Activated T-helper 17 cell treated with anti-CD3 and anti-CD28 coated beads, Interleukin-2, amount 50 U/mL, for 72 hours (primary cell): ENCODE measurements at places on chromosomes 16 and 17.

- peak; percentile 99 for ATAC-seq
- H3K4me3 ChIP-seq: no peak overlapping the region
- H3K27ac ChIP-seq: peak overlapping the region; percentile 53
- H3K36me3 ChIP-seq: no peaks in the 10 kb centered on the region
- no peaks in the 10 kb centered on the region for H3K27me3 ChIP-seq
Observed at GRCh38 chr16:3971261-3971660, 90.7 kb upstream of the CREBBP start.

GRCh38 chr16:49498264-49498663 lies 124.7 kb downstream of the C16orf78 start:
- H3K27ac ChIP-seq: no peak overlapping the region
- peaks cover 4% of the 10 kb centered on the region for H3K4me1 ChIP-seq
- no peaks in the 10 kb centered on the region for H3K36me3 ChIP-seq
- peaks cover 8% of the 10 kb centered on the region for H3K27me3 ChIP-seq

GRCh38 chr17:75263055-75263454 lies 1.4 kb downstream of the MRPS7 start:
- H3K4me1 ChIP-seq: peaks cover 6% of the 10 kb centered on the region
- peak overlapping the region; percentile 100 for H3K27ac ChIP-seq
- peak overlapping the region; percentile 98 for H3K4me3 ChIP-seq
- no peaks in the 10 kb centered on the region for H3K27me3 ChIP-seq

GRCh38 chr16:75043175-75043895 lies 44.5 kb downstream of the ZNRF1 start:
- peaks cover 23% of the 10 kb centered on the region for H3K36me3 ChIP-seq
- H3K4me1 ChIP-seq: peaks cover 17% of the 10 kb centered on the region
- no peaks in the 10 kb centered on the region for H3K27me3 ChIP-seq
- H3K4me3 ChIP-seq: no peak overlapping the region
- no peak for ATAC-seq

DNA sequence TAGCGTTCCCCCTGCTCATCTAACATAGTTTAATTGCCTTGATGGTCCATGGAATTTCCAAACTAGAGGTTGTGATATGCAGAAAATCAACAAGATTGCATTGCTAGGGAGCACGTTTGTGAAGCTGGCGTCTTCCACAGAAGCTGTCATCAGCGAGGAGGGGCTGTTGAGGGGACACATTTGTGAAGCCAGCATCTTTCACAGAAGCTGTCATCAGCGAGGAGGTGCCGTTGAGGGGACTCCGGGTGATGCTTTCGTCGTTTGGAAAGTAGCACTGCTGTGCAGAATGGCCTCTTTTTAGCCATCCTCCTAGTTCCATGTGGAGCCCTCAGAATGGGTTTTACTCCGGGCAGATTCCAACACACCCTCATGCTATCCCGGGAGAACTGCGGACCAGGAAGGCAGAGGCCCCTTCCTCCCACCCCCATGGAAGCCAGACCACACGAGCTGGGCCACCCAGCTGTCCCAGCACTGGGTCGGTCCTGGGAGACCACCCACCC lies 119.6 kb upstream of the CHMP6 start:
- H3K4me1 ChIP-seq: peaks cover 48% of the 10 kb centered on the region
- ATAC-seq: no peak
- no peaks in the 10 kb centered on the region for H3K27me3 ChIP-seq
- peak overlapping the region; percentile 80 for H3K4me3 ChIP-seq

DNA sequence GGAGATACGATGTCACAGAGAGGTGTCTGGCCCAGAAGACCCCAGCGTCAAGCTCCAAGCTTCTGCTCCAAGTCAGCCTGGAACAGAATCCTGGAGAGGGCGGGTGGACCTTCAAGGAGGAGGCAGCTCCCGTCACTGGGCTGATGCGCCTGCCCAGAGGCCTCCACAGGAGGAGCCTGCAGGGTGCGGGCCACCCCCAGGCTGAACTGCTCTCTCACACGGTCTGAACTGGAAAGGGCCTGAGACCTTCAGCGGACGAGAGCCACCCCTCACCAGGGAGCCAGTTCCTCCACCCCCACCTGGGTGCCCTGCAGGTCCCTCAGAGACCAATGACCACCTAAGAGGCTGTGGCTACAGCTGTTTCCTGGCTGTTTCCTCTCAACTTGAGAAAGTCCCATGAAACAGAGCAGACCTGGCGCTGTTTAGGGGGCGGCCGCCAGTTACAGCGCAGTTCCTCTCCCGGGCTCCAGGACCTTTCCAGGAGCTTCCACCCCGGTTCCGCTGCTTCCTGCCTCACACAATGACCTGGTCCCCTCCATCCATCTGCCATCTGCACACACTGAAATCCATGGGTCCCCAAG lies 36.0 kb upstream of the KLHDC4 start:
- H3K27me3 ChIP-seq: peaks cover 2% of the 10 kb centered on the region
- H3K36me3 ChIP-seq: no peaks in the 10 kb centered on the region
- peaks cover 4% of the 10 kb centered on the region for H3K4me1 ChIP-seq
- ATAC-seq: no peak
- no peak overlapping the region for H3K4me3 ChIP-seq
- no peak overlapping the region for H3K27ac ChIP-seq

DNA sequence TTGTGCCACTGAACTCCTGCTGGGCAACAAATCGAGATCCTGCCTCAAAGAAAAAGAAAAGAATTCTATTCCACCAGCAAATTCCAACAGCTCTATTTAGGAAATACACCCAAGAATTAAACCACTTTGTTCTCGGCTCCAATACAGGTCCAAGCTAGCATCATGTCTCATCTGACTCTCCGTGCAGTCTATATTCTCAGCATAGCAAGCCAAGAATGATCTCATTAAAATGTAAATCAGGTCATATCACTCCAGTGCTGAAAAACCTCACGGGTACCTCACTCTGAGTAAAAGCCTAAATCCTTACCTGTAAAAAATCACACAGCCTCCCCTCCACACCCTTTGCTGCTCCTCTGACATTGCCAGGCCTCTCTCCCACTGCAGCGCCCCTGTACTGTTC lies 23.9 kb downstream of the UBE2G1 start:
- H3K27ac ChIP-seq: no peak overlapping the region
- ATAC-seq: no peak

GRCh38 chr17:42750739-42751344 lies 6.0 kb upstream of the EZH1 start:
- no peak overlapping the region for H3K27ac ChIP-seq
- H3K36me3 ChIP-seq: no peaks in the 10 kb centered on the region
- no peak for ATAC-seq
- no peaks in the 10 kb centered on the region for H3K4me1 ChIP-seq
- no peak overlapping the region for H3K4me3 ChIP-seq

DNA sequence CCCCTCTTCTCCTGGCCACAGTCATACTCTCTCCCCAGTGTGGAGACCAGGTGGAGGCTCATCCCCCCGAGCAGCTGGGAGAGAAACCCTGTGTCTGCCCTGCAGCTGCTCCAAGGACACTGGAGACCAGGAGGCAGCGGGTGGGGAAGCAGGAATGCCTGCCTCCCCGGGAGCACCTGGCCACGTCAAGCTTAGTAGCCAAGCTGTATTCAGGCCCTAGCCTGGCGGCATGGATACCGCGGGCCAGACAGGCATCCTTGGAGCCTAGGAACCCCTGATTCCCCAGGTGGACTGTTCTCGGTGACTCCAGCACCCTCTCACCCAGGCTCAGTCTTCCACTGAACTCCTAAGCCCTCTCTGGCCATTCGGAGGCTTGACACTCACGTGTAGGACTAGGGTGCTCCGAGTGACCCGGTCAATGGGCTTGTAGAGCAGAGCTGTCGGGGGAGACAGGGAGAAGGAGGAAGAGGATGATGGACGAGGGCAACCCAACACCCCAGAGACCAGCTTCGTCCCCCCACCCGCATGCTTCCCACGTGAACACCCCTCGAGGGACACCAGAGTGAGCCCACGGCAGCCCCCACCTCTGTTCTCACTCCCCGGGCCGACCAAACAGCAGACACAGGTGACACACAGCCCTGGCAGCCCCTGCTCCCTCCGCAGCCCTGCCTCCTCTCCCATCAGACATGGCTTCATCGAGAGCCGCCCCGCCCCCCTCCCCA lies 76.5 kb downstream of the TIMM22 start:
- peaks cover 34% of the 10 kb centered on the region for H3K36me3 ChIP-seq
- no peak overlapping the region for H3K4me3 ChIP-seq
- no peak overlapping the region for H3K27ac ChIP-seq
- no peaks in the 10 kb centered on the region for H3K27me3 ChIP-seq
- H3K4me1 ChIP-seq: no peaks in the 10 kb centered on the region

- peak overlapping the region; percentile 54 for H3K4me3 ChIP-seq
- no peaks in the 10 kb centered on the region for H3K27me3 ChIP-seq
- no peaks in the 10 kb centered on the region for H3K36me3 ChIP-seq
- peaks cover 14% of the 10 kb centered on the region for H3K4me1 ChIP-seq
- no peak overlapping the region for H3K27ac ChIP-seq
- peak; percentile 95 for ATAC-seq
Observed at GRCh38 chr17:45371414-45372324, 54.8 kb upstream of the MAP3K14 start.

DNA sequence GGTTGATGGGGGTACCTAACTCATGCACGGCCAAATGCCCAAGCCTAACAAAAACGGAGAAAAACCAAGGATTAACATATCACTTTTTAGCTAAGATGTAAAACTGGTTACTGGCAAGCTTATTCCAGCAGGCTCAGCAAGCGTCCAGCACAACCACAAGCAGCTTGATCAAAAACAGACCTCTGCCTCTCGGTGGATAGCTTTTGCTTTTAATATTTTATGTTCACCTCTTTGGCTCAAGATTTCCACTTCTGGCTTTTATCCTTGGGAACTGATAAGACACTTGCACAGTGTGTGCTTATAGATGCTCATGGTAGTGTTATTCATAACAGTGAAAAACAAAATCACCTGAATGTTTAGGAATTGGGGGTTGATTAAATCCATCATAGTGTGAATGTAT lies 206.9 kb upstream of the CACNG5 start:
- H3K27me3 ChIP-seq: no peaks in the 10 kb centered on the region
- H3K27ac ChIP-seq: no peak overlapping the region
- no peaks in the 10 kb centered on the region for H3K36me3 ChIP-seq
- peaks cover 8% of the 10 kb centered on the region for H3K4me1 ChIP-seq
- no peak overlapping the region for H3K4me3 ChIP-seq
- no peak for ATAC-seq

DNA sequence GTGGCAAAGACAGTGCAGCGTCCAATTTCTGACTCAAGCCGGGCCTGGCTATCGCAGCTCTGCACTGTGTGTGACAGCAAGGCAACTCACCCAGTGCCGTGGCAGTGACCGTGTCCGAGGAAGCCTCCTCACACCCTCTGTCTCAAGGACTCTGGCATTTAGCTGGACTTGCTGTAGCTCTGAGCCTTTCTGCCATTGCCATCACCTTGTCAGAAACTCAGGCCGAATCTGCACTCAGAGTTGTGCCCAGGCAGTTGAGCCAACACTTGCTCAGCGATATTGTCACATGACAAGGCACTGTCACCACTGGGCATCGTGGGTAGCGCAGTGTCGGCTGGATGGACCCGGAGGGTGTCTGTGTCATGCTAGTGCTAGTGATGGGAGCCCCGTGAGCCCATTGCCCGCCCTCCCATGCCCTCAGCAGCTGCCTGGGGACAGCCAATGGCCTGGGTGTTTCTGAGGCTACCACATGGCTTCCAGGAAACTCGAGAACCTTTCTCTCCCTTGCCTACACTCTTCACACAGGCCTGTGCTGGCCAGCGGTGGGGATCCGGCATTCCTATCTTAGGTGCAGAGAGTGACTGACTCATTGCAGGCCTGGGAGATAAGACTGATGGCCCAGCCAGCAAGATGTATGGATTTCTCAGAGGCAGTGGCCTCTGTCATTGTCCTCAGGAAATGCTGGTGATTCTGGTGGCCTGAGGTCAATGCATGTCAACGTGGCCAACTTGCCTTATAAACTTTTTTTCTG lies 22.1 kb upstream of the STH start:
- H3K27ac ChIP-seq: no peak overlapping the region
- no peaks in the 10 kb centered on the region for H3K27me3 ChIP-seq
- H3K4me3 ChIP-seq: no peak overlapping the region
- H3K36me3 ChIP-seq: no peaks in the 10 kb centered on the region
- no peak for ATAC-seq

GRCh38 chr17:78430892-78431691 lies 52.6 kb downstream of the PGS1 start:
- no peak overlapping the region for H3K4me3 ChIP-seq
- peaks cover 37% of the 10 kb centered on the region for H3K36me3 ChIP-seq
- no peak for ATAC-seq
- H3K27me3 ChIP-seq: no peaks in the 10 kb centered on the region
- H3K27ac ChIP-seq: no peak overlapping the region
